Smooth muscle cell of the pulmonary artery (primary cell): ENCODE measurements at places on chromosomes 6 and 20. TPM values are rescaled to one million over a fixed set of nuclear protein-coding genes. Genes with fewer than 3 reads are reported as not detected.

Gene PPIL6
- 3.3 and 5.0 TPM in 2 replicates for total RNA-seq

Gene HLA-B
- 299 and 693 TPM in 2 replicates for total RNA-seq

Gene BNIP5
- total RNA-seq = not detected in 2 replicates

Gene SPATA25
- total RNA-seq = 0.65 and 2.0 TPM in 2 replicates

Gene LSM2
- 16.7 and 16.9 TPM in 2 replicates for total RNA-seq

Gene LHFPL5
- not detected in 2 replicates for total RNA-seq

Gene SF3B5
- 44.6 and 53.3 TPM in 2 replicates for total RNA-seq

Gene LRP11
- total RNA-seq = 66.3 and 90.1 TPM in 2 replicates

Gene LEMD2
- total RNA-seq = 56.8 and 74.5 TPM in 2 replicates

Gene DSP
- total RNA-seq = 11.4 and 13.2 TPM in 2 replicates

Gene FAM209B
- not detected in 2 replicates for total RNA-seq

Gene HLA-DPA1
- 0.17 and 3.8 TPM in 2 replicates for total RNA-seq

Gene TNFRSF21
- 6.3 and 18.0 TPM in 2 replicates for total RNA-seq

Gene ELOVL2
- total RNA-seq = 0.46 and 0.85 TPM in 2 replicates

Gene EYS
- total RNA-seq = under 0.01 and 0.13 TPM in 2 replicates

Gene KIAA1755
- 4.7 and 5.9 TPM in 2 replicates for total RNA-seq

Gene TMEM14B
- 43.3 and 59.6 TPM in 2 replicates for total RNA-seq

Gene HLA-E
- 215 and 254 TPM in 2 replicates for total RNA-seq

Gene CST4
- 0.33 and 0.50 TPM in 2 replicates for total RNA-seq

Gene MYCT1
- total RNA-seq = 6.0 and 13.0 TPM in 2 replicates

Gene NOX3
- total RNA-seq = not detected in 2 replicates

Gene FBXO5
- total RNA-seq = 2.9 and 5.8 TPM in 2 replicates

Gene IPCEF1
- total RNA-seq = 0.07 TPM in 1 of 2 replicates, not detected in the other

Gene PLCB1
- total RNA-seq = 15.6 and 17.7 TPM in 2 replicates

Gene PREP
- 33.2 and 34.7 TPM in 2 replicates for total RNA-seq

Gene MTFR2
- total RNA-seq = 0.33 and 0.46 TPM in 2 replicates

Gene UBE2V1
- total RNA-seq = 43.2 and 46.7 TPM in 2 replicates

Gene RWDD2A
- 4.6 and 5.9 TPM in 2 replicates for total RNA-seq

Gene PRND
- not detected in 2 replicates for total RNA-seq

Gene C2
- total RNA-seq = 1.7 and 4.7 TPM in 2 replicates

Gene PM20D2
- total RNA-seq = 2.1 and 5.0 TPM in 2 replicates

Gene PRICKLE4
- 0.36 TPM in 1 of 2 replicates, not detected in the other for total RNA-seq

Gene KCNQ5
- total RNA-seq = 7.8 and 16.4 TPM in 2 replicates

Gene LAMA4
- total RNA-seq = 518 and 576 TPM in 2 replicates

Gene DNAH8
- under 0.01 TPM in 1 of 2 replicates, not detected in the other for total RNA-seq

Gene MOG
- not detected in 2 replicates for total RNA-seq

Gene POM121L2
- total RNA-seq = not detected in 2 replicates

Gene MAN1A1
- total RNA-seq = 63.3 and 112 TPM in 2 replicates

Gene FNDC11
- total RNA-seq = 0.46 and 0.50 TPM in 2 replicates

Gene TBXT
- not detected in 2 replicates for total RNA-seq

Gene TSHZ2
- total RNA-seq = 0.26 and 3.1 TPM in 2 replicates

Gene SLC12A5
- 0.07 TPM in 1 of 2 replicates, not detected in the other for total RNA-seq

Gene ARMC12
- total RNA-seq = 0.26 TPM in 2 replicates

Gene ANKRD66
- total RNA-seq = not detected in 2 replicates

Gene ADGB
- not detected in 2 replicates for total RNA-seq

Gene ABHD16B
- total RNA-seq = not detected in 2 replicates

Gene MUC21
- total RNA-seq = not detected in 2 replicates

Gene ADGRF4
- total RNA-seq = 0.07 and 0.10 TPM in 2 replicates

Gene BPIFA1
- not detected in 2 replicates for total RNA-seq

Gene SIRPB1
- total RNA-seq = 1.3 TPM in 1 of 2 replicates, not detected in the other
